ENCODE measurements at places on chromosomes 2 and 18. TPM values are rescaled to one million over a fixed set of nuclear protein-coding genes. Genes with fewer than 3 reads are reported as not detected.
A peak's percentile ranks its signal among the peaks of the same experiment; 100 is the strongest.

- DNase-seq, result no peak
These were observed 13.4 kb downstream of the IL18RAP start for GRCh38 chr2:102436323-102436722.

DNA sequence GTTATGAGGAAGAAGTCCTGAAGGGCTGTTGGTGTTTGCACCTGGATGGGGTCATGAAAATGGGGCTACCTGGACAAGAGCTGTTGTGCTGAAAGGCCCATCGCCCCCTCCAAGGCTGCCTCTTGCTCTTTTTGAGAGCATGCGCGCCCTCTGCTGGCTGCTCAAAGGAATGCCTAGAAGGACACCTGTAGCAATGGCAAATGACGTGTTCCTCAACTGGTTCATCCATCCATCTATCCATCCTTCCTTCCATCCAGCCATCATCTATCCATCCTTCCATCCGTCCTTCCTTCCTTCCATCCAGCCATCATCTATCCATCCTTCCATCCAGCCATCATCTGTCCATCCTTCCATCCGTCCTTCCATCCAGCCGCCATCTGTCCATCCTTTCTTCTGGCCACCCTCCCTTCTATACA, 17.2 kb upstream of the RPL31 start:
- DNase-seq, result peak; percentile 59

GRCh38 chr2:159557437-159558034, 58.8 kb downstream of the BAZ2B start:
- DNase-seq, result peak; percentile 20

- DNase-seq, result no peak
These were observed 286.0 kb downstream of the SUCLG1 start for GRCh38 chr2:84173041-84173440.

The TFCP2L1 gene
- total RNA-seq, result 0.12 TPM
